Foreskin keratinocyte (primary cell): ENCODE measurements at places on chromosomes 6 and 20. TPM values are rescaled to one million over a fixed set of nuclear protein-coding genes. Genes with fewer than 3 reads are reported as not detected.

PRSS35 gene
- not detected in 2 replicates for polyA plus RNA-seq

IP6K3 gene
- not detected in 2 replicates for polyA plus RNA-seq

RBPJL gene
- not detected in 2 replicates for polyA plus RNA-seq

ANKRD66 gene
- polyA plus RNA-seq: not detected in 2 replicates

PRL gene
- not detected in 2 replicates for polyA plus RNA-seq

SMOC2 gene
- polyA plus RNA-seq: 0.21 and 0.24 TPM in 2 replicates
